ENCODE measurements at places on chromosomes 7 and 10.

- no peak for DNase-seq
Observed at GRCh38 chr7:81583882-81584533, 185.8 kb downstream of the HGF start.

DNA sequence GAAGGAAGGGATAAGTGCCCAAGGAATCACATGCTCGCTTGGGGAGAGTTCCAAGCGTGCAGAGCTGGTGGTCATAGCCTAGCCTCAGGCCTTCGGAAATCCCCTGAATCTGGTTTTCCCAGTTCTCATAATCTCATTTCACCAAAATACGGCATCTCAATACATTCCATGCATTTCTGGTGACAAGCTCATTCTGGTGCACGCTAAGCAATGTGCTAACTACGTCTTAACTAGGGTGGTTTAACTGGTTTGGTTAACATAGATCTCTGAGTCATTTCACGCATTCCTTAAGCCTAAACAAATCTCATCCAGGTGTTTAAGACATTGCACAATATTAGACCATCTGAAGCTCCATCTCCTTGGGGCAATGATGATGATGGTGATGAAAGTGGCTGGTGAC is 72.9 kb upstream of the STEAP1B start:
- DNase-seq: peak; percentile 82

- DNase-seq: no peak
Observed at GRCh38 chr10:29918623-29919400, 140.6 kb downstream of the JCAD start.

DNA sequence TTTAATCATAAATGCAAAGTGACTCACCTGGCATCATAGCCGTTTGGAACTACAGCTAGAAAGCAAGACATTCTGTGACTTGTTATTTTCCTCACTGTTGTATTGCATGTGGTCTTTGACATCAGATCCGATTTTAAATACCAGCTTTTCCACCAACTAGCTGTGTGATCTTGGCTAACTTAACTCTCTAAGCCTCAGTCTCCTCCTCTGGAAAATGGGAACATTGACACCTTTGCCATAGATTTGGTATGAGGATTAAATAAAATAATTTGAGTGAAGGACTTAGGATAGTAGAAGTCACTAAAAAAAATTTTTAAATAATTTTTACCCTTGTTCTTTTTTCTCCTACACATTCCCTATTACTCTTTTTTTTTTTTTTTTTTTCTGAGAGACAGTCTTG is 155.0 kb upstream of the TCF7L2 start:
- DNase-seq: peak; percentile 0

DNA sequence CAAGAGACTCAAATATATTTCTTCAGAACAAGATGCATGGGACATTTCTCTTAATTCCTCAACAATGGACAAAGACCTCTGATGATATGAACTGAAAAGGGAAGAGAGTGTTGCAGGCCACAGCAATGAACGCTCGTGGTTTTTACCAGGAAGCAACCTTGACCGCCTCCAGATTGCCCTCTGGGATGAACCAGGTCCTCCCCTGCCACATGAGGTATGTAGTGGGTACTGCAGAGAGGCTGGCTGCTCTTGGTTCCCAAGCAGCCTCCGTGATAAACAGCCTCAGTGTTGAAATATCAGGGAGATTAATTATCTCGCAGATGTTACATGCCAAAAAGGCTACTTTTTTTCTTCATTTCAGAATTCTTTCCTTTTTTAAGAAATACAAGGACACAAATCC is 338.8 kb downstream of the ELMO1 start:
- DNase-seq: no peak

GRCh38 chr7:117124591-117125220 is 171.4 kb downstream of the ST7 start:
- no peak for DNase-seq

GRCh38 chr10:59387951-59388670 is 25.8 kb upstream of the FAM13C start:
- DNase-seq: no peak

- DNase-seq: no peak
Observed at GRCh38 chr10:96488161-96488935, 25.4 kb downstream of the TLL2 start.

GRCh38 chr10:99266383-99266782 is 30.7 kb upstream of the HPSE2 start:
- DNase-seq: peak; percentile 78

DNA sequence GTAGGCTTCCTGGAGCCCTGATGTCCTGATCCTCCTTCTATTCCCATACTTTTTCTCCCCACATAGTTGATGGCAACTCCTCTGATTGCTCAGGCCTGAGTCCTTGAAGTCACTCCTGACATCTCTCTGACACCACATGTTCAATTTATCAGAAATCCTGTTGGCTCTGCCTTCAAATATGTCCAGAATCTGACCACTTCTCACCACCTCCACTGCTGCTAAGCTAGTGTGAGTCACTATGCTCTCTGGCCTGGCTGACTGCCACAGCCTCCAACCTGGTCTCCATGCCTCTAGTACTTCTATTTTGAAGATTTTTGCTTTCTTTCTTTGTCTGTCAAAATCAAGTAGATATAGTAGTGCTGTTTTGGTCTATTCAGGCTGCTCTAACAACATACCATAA is 53.0 kb downstream of the TMEM229A start:
- no peak for DNase-seq

DNA sequence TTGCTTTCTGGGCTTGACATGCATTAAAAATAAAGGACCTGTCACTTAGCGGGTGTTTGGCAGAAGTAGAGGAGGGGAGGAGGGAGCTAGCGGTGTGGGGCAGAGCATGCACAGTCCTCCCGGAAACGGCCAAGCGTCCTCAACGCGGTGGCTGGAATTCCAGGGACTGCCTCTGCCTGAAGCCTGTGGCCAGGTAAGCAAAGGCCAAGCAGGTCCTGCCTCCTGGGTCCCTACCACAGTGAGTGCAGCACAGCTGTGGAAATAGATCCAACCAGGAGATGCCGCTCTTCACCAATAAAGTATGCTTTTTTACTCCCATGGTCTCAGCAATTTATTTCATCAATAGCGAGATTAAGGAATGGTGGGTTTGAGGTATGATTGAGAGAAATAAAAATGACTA is 323.4 kb downstream of the WDR37 start:
- DNase-seq: peak; percentile 71

DNA sequence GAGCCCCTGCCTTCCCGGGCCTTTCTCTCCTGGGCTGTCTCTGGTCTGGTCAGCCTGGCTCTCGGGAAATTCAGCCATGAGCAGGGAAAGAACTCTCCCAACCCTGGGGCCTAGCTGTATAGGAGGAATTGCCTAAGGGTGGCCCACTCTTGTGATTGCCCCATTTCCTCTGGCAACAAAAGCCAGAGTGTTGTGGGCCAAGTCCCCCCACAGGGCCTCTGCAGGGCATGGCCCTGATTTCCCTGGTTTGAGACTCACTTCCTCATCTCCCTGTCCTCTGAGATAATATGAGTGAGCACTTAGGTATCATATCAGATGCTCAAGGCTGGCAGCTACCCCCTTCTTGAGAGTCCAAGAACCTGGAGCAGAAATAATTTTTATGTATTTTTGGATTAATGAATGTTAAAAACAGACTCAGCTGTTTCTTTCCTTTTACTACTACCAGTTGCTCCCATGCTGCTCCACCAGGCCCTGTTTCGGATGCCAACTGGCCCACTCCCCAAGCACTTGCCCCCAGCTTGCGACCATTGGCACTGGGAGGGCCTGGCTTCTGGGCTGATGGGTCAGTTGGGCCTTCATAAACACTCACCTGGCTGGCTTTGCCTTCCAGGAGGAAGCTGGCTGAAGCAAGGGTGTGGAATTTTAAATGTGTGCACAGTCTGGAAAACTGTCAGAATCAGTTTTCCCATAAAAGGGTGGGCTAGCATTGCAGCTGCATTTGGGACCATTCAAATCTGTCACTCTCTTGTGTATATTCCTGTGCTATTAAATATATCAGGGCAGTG is 11.4 kb downstream of the IRF5 start:
- no peak for DNase-seq

Data from ELF-1 (cell line).